ENCODE measurements at places on chromosomes 12 and 14.
A peak's percentile ranks its signal among the peaks of the same experiment; 100 is the strongest.

GRCh38 chr12:42981379-42981778, 391.8 kb upstream of the PRICKLE1 start:
- peak; percentile 85 for DNase-seq

GRCh38 chr12:13095266-13095995, 8.0 kb downstream of the GSG1 start:
- no peak for DNase-seq

- DNase-seq: no peak
Observed at GRCh38 chr12:89047856-89048418, 304.4 kb downstream of the DUSP6 start.

DNA sequence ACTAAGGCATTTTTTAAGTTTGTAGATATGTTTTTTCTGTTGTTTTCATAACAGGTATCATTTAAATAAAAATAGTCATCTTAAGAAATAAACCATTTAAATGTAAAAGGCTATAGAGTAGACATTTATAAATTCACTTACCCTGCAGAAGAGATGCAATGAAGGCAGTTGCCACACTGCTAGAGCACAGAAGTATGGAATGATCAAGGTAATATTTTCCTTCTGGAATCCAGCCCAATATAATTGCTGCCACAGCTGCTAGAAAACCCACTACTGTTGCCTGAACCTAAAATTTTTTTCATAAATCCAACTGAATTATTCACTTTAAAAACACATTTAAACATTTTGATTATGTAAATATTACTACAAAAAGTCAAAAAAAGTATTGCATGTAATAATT, 69.2 kb downstream of the SLC41A2 start:
- DNase-seq: no peak

GRCh38 chr14:92719421-92719820, 29.0 kb downstream of the LGMN start:
- DNase-seq: no peak

- DNase-seq: no peak
Observed at GRCh38 chr12:127192391-127192790, 1074.6 kb upstream of the TMEM132C start.

DNA sequence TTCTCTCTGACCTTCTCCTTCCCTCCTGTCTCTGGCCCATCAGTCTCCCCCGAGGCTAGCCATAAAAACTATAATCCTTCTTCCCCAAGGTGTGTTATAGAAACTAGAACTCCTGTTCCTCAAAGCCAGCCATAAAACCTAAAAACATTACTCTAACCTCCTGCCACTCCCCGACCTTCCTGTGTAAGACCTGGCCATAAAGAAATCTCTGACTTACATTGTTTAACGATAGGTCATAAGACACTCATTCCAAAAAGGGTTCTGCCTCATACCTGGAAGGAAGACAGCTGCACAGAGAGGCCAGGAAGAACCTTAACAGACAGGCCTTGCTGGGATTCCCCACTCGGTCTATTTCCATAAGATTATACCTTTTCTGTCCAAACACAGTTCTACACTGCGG, 70.9 kb upstream of the EEA1 start:
- no peak for DNase-seq

DNA sequence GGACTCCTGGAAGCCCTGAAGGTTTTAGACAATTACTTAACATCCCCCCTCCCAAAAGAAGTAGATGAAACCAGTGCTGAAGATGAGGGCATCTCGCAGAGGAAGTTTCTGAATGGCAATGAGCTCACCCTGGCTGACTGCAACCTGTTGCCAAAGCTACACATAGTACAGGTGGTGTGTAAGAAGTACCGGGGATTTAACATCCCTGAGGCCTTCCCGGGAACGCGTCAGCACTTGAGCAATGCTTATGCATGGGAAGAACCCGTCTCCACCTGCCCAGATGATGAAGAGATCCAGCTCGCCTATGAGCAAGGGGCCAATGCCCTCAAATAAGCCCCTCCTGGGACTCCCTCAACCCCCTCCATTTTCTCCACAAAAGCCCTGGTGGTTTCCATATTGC, 10.6 kb upstream of the SPPL3 start:
- no peak for DNase-seq
